ENCODE measurements at places on chromosomes 1 and 21.

- peak; percentile 26 for DNase-seq
Measured at GRCh38 chr1:200428482-200429205, 18.8 kb upstream of the ZNF281 start.

GRCh38 chr1:78491451-78492071 is 787 bp downstream of the PTGFR start:
- DNase-seq, result no peak

DNA sequence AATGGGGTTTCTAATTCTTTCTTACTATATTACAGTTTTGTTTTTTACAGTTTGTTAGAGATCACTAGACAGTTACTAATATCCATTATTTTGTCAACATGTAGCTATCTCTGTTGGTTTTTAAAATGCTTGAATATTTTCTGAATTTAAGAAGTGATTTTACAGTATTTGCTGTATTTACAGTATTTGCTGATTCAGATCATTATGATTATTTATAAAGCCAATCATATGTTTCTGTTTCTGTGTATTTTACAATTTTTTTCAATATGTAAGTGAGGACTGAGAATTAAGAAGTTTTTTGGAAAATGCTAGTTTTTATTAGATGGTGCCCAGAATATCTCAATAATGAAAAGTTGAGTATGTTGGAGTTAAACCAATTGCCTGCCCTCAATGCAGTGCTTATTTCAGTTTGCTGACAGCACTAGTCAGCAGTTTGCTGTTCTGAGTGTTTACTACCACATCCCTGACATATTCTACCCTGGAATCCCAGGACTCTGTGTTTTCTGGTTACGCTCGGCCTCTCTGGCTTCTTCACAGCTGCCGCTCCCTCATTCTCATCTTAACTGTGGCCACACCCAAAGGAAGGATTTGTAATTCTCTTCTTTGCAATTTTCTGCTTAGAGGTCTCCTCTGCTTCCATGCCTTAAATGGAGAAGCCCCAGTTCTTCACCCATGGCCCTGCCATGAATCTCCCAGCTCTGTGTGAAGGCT is 68.0 kb upstream of the BACH1 start:
- DNase-seq, result peak; percentile 12

DNA sequence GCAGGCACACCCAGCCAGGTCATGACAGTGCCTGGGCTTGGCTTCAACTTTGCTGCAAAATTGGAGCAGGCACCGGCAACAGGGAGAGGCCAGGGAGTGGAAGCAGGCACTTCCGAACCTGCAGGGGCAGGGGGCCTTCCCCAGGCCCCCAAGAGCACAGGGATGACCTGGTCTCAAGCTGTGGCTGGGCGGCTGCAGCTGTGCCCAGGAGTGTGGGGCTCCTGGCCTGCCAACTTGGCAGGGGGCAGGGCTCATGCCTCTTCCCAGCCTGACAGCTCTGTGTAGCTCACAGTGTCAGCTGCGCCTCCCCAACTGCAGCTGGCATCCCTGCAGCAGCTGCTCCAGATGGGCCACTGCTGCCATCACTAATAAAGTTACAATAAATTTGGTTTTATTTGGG is 51.5 kb upstream of the SCYL3 start:
- no peak for DNase-seq

DNA sequence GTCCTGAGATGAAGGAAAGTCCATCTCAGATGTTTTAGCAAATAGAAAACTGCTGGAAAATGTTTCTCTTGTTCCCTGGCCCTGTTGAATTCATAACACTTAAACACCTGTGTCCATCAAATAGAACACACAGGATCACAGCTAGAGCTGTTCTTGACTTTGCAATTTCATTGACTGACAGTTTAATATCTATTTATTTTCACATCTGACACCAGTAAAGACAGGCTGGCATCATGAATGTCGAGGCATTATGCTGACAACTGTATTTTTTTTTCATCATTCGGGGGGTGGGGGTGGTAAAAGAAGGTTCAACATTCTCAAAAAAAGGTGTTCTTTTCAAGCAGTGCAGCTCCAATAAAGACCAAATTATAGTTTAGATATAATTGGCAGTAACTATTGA is 591.2 kb upstream of the PTBP2 start:
- DNase-seq, result no peak

DNA sequence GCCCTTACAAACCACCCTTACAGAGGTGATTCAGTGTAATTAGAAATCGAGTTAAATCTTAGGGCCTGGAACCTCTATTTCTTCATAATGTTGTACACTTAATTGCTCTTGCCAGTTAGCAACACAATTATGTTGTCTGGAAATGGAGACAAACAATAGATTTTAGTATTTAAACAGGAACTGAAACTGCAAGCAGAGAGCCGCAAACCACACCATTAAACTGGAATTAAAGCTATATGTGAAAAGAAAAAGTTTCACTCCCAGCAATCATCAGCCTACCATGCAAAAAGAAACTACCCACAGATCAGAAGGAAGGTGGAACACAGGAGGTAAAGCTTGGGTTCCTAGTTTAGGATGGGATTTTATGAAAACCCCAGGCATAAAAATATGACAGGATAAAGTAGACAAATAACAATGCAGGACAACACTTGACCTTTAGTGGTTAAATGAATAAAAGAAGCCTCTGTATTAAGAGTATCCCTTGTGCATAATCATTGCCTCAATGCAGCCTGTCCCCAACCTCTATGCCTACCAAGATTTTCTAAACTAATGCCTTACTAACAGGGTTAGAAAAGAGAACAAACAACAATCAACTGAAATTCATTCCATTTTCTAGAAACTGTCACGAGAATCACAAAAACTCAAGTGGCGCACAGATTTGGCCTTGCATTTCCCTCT is 304.3 kb upstream of the ESRRG start:
- no peak for DNase-seq

- no peak for DNase-seq
Measured at GRCh38 chr1:27877115-27877416, 4.7 kb downstream of the THEMIS2 start.

GRCh38 chr1:107529511-107530149 is 388.8 kb downstream of the NTNG1 start:
- DNase-seq, result peak; percentile 20

- no peak for DNase-seq
Measured at GRCh38 chr1:32309960-32310359, 18.1 kb downstream of the HDAC1 start.

DNA sequence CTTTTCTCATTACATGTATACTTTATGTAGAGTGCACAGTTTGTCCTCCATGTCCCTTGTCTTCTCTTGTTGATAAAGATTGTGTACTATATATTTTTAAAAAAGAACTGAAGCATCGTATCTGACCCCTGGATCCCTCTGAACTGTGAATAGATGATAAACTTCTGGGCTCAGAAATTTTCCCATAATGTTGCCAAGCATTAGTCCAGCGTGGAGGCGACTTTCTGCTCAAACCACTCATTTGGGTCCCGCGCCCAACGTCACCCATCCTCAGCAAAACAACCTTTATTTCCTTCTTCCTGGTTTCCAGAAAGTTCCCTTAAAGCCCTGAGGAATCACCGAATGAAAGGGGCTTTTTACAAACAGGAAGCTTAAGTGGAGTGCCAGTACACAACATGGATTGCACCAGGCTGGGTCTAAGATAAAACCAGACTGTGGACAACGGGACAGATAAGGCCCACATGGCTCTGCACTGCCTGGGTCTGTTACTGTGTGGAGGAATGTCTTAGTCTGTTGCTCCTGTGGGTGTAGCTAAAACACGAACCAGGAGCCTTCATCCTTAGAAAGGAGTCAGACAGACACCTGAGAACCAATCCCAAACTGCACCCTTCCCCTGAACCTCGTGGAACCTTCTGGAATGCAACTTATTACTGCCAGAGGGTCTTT is 15.6 kb downstream of the EVA1C start:
- DNase-seq, result no peak

- no peak for DNase-seq
Measured at GRCh38 chr21:28541371-28542112, 451.1 kb downstream of the LTN1 start.

GRCh38 chr1:17293681-17294425 is 14.1 kb upstream of the PADI4 start:
- no peak for DNase-seq

DNA sequence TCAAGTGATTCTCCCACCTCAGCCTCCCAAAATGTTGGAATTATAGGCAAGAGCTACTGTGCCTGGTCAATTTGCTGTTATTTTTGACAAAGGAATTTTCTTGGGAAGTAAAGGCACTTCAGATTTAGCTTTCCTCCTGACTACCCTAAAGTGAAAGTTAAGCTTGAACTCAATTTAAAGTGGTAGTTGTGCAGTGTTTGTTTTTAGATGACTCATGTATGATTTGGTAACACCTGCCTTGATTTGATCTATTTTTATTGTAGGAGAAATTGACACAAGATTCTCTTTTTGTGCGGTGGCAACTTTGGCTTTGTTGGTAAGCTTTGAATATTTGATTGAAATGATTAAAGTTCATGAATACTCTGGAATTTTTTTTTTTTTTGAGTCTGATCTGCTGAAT is 5.0 kb downstream of the RABGGTB start:
- no peak for DNase-seq

- DNase-seq, result no peak
Measured at GRCh38 chr1:209063767-209064659, 519.5 kb upstream of the CAMK1G start.

DNA sequence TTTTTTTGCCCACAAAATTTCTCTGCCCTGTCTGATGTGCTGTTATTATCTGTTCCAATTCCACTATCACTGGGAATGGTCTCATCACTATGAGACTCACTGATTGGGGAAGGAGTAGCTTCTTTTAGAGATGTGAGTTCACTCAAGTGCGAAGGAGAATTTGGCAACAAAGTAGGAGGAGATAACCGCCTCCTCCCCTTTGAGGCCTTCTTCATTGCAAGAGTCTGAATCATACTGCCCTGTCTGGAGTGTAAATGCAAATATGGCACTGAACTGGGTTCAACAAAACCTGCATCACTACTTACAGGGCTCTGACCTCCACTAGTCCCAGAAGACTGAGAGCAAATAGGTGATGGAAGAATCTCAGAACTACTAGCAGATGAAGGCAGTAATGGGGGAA is 83.4 kb downstream of the ASH1L start:
- DNase-seq, result peak; percentile 80

- no peak for DNase-seq
Measured at GRCh38 chr1:180141381-180141934, 13.2 kb upstream of the QSOX1 start.

DNA sequence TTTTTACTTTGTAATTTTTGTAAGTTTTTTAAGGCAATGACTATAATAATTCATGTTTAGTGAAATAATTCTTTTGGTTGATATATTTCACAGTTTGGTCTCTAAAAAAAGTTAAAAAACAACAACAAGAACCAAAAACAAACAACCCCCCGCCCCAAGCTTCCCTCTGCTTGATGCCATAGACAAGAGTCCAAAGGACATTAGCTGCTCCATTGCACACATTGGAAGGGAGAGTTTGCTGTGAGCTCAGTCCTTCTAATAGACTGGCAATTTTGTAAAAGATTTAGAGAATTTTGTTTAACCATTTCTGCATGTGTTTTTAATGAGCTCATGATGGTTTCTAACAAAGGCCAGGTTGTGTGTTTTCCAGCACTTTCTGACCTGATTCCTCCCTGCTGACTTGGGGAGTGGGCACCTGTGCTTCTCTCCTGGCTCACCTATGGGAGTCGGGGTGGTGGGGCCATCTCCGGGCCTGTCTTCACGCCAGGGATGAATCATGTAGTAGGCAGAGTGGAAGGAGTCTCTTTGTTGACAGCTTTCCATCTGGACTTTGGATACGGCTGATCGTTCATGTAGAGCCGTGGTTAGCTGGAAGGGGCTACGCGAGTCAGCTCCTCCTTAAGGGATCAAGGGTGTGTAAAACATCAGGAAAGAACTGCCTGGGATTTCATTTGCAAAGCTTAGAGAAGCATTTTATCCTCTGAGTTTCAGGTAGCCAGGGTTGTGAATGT is 14.1 kb downstream of the ZBTB18 start:
- no peak for DNase-seq

DNA sequence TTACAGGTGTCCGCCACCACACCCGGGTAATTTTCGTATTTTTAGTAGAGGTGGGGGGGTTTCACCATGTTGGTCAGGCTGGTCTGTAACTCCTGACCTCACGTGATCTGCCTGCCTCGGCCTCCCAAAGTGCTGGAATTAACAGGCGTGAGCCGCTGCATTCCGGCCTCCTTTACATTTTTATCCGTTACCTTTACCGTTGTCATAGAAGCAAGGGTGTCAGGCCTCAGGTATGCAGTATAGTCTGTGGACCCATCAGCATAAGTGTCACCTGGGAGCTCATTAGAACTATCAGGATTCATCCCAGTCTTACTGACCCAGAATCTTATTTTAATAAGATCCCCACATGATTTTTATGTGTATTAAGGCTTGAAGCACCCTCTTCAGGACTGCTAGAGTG is 5.4 kb downstream of the CDC42 start:
- DNase-seq, result no peak

DNA sequence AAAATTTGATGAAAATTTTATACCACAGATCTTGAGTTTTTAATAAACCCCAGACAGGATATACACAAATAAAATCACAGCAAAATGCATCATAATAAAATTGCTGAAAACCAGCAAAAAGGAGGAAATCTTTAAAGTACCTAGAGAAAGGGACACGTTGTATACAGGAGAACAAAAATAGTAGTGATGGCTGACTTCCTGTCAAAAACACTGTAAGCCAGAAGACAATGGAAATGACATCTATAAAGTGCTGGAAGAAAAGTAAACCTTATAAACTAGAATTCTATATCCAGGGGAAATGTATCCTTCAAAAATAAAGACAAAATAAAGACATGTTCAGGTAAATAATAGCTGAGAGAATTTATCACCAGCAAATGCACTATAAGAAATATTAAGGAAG is 14.6 kb upstream of the PTGFRN start:
- DNase-seq, result no peak

DNA sequence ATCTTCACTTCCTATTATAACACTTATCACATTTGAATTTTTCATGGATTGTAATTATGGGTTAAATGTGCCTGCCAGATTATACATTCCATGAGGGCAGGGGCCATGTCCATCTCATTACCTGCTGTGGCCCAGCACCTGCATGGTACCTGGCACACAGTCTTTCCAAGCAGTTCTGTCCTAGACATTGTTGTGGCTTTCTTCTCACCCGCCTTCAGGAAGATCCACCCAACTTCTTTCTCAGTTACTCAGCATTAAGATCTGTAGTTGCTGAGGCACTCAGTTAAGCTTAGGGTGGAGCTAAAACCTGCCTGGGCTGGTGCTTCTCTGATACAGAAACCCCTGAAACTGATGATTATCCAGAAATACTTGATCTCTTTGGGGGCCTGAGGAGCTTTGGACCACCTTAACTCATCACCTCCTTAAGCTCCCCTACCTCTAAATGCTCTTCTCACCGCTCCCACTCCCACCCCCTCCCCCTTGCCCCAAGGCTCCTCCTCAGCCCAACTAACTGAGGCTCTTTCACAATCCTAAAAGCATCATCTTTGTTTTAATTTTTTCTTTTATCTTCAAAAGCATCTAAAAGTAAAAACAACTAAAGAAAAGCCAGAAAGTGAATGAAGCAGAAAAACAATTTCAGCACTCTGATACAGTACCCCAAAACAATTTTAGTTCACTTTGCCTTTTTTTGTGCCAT is 190.6 kb downstream of the FGGY start:
- DNase-seq, result no peak

DNA sequence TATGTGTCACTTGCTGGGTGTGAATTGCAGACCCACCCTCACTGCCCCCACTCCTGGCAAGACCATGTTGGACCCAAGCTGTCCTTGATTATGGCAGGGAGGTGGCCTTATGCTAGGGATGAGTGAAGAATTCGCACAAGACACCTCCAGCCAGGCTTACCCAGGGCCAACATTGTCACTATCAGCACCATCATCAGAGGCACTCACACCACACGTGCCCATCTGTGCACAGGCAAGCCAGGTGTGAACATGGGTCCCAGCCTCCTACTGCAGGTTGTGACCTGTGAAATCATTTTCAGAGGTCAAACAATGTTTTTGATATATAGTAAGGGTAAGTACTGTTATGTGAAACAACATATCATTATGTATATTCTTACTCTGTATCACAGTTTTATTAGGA is 20.3 kb upstream of the RGS8 start:
- no peak for DNase-seq

Measured in inflammatory macrophage (primary cell).